Kidney (tissue), 22 donors: ENCODE measurements at places on chromosomes 7 and 10.

DNA sequence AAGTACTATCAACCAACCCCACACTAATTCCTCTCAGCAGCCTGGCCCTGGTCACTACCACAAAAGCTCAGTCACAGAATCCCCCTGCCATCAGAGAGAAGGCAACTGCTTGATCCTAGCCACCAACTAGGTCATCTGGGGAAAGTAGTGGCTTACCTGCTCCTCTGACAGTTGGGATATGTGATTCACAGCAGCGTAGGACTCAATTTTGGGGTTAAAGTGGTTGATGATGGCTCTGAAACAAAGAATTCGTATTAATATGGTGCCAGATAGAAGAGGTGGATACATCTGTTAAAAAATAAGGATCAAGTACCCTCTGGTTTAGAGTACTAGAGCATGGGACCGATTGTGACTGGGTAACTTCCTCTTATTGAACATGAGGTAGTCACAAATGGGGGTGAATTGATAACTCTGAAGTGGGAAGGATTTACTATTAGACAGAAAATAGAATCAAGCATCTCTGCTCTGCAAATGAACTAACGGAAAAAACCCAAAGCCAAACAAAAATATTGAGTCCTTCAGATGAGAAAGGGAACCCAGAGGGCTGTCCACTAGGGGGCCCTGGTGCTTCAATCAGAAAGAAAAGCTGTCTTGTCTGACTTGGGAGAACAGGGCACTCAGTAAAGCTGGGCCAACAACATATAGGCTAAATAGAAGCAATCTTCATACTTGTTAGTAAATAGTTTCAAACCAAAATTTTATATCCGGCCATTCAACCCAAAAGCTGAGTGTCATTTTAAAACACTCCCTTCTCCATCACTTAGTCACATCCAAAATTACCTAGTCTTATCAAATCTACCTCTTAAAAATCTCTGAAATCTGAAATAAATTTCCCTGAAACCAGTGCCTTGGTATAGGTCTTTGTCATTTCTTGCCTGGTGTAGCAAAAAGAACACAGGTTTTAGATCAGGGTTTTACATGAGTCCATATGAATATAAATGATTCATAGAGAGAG, 45.9 kb upstream of the KCNIP2 start:
- H3K27ac ChIP-seq = no peak overlapping the region
- H3K36me3 ChIP-seq = no peaks in the 10 kb centered on the region

DNA sequence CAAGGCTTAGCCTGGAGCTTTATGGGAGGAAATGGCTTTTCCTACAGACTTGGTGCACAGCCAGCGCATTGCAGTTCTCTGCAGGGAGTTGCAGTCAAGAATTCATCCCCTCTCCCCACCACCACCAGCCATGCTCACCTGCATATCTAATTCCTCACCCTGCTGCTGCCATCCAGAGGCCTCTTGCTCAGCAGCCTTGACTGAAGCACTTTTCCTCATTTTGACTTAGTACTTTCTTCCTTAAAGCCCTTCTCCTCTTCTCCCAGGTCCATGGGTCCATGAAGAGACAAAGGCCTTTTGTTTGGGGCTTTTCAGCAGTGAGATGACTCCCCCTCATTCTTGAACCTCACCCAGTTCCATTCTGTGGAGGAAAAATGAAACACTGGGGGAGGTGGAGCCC, 39.7 kb upstream of the GPR141 start:
- no peak overlapping the region for H3K4me3 ChIP-seq
- no peaks in the 10 kb centered on the region for H3K27me3 ChIP-seq
- H3K27ac ChIP-seq = no peak overlapping the region
- H3K36me3 ChIP-seq = no peaks in the 10 kb centered on the region

- H3K4me3 ChIP-seq = no peak overlapping the region
- peak; percentile 77 for DNase-seq
- no peaks in the 10 kb centered on the region for H3K27me3 ChIP-seq
- H3K36me3 ChIP-seq = no peaks in the 10 kb centered on the region
- no peaks in the 10 kb centered on the region for H3K4me1 ChIP-seq
- H3K27ac ChIP-seq = no peak overlapping the region
Measured at GRCh38 chr7:74401137-74401859, 52.4 kb upstream of the GTF2IRD1 start.

DNA sequence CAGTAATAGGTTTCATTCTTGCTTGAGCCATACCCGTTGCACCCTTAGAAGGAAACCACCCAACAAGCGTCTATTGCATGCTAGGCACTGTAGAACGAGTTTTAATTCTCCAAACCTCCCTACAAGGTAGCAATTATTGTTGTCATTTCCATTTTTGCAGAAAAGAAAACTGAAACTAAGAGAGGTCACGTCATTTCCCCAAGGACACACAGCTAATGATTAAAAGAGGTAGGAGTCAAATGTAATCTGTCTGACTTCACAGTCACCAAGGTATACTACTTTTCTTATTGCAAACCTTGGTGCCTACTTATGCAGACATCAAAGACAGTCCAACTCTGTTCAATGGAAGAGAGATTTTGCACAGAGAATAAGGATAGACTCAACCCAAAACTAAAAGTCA, 49.1 kb upstream of the C1QL3 start:
- H3K4me1 ChIP-seq = no peaks in the 10 kb centered on the region
- no peak for DNase-seq
- H3K27ac ChIP-seq = no peak overlapping the region
- H3K36me3 ChIP-seq = no peaks in the 10 kb centered on the region

- H3K36me3 ChIP-seq = no peaks in the 10 kb centered on the region
- peaks cover 6% of the 10 kb centered on the region for H3K4me1 ChIP-seq
- H3K4me3 ChIP-seq = no peak overlapping the region
- peak overlapping the region; percentile 6 for H3K27ac ChIP-seq
- DNase-seq = no peak
Measured at GRCh38 chr7:47610506-47611044, 28.7 kb upstream of the TNS3 start.

- peak within 1 kb of the TSS; percentile 1 for H3K4me3 ChIP-seq
- H3K27me3 ChIP-seq = no peaks in the 10 kb centered on the region
- H3K4me1 ChIP-seq = no peaks in the 10 kb centered on the region
Measured at GRCh38 chr7:22356701-22357310, at the start of gene RAPGEF5. Gene RAPGEF5 (minus strand): TSS chr7:22357154. CDS start chr7:22357060, 94 bp downstream.

DNA sequence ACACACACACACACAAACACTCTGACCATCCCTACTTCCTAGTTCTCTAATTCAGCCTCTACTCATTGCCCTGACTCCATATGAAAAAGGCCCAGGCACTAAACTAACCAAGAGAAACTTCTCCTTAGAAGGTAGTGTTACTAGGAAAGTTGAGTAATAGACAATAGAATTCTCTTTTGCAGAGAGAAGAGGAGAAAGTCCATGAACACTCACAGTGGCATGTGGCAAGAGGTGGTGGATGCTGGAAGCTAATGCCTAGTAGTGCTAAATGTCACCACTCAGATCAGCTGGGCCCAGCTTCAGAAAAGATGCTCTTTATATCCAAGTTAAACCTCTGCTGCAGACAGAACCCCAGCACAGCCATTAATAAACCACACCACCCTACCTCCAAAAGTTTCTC, 58.2 kb downstream of the SORBS1 start:
- no peak overlapping the region for H3K4me3 ChIP-seq
- H3K27me3 ChIP-seq = no peaks in the 10 kb centered on the region
- no peak overlapping the region for H3K27ac ChIP-seq
- DNase-seq = no peak
- no peaks in the 10 kb centered on the region for H3K36me3 ChIP-seq
